ENCODE measurements at places on chromosomes 7 and 10.
A peak's percentile ranks its signal among the peaks of the same experiment; 100 is the strongest.

- DNase-seq, result no peak
Measured at GRCh38 chr10:32940321-32941301, 17.4 kb downstream of the ITGB1 start.

DNA sequence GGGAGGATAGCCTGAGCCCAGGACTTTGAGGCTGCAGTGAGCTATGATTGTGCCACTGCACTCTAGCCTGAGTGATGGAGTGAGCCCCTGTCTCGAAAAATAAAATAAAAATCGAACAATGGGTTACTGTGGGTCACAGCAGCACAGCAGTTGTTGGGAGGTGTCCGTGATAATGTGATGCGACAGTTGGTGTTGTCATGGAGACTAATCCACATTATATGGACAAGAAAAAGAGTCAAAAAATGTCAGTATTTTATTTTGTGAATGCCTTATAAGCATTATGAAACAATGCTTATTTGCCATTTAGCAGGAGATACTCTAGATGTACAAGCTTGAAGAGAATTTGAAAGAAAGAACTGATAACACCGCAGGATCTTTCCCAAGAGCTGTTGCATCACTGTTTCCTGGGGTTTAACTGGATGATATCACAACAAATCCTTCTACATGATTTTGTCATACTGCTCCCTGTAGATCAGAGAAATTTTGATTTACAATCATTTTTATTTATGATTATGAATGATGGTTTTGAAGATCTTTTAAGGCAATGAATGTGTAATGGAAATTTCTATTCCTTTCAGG lies 195.4 kb downstream of the BAMBI start:
- no peak for DNase-seq

GRCh38 chr10:14583252-14583651 lies 191.4 kb downstream of the FAM107B start:
- DNase-seq, result peak; percentile 36

DNA sequence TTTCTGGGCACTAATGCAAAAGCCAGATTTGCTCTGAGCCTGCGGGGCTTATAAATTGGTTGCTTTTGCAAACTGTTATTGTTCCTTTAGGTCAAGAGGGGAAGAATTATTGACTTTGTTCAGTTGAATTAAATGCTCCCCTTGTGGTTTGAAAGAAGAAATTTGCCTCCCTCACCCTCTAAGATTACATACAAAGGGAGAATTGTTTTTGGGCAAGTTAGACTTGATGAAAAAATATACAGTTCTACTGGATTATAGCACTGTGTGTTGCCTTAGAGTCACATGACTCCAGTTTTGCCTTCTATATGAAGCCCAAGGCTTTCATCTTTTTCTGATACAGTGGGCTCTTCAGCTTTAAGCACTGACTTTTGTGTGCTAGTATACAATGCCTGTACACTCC lies 1265.8 kb upstream of the LRRTM3 start:
- no peak for DNase-seq

DNA sequence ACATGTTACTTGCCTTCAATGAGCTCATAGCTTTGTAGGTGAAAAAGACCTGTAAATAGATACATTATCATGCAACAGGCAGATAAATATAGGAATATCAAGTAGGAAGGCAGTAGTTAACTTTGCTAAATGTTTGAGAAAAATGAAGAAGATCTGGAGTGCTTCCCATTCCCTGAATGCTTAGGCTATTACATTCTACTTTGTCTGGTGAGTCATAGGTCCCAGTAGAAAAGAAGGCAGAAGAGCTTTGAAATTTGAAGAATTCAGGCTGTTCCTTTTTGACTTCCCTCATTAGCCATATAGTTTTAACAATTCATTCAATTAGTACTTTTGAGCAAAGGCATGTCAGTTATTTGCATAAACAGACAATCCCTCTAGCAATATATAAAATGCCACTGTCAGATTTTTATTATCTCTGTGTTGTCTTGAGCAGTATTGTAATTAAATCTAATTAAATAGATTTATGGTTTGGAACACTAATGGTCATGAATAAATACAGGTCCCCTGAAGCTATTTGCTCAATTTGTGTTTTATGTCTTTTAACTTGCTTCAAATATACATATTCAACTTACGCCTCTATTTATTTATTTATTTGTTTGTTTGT lies 875.0 kb downstream of the REEP3 start:
- no peak for DNase-seq

DNA sequence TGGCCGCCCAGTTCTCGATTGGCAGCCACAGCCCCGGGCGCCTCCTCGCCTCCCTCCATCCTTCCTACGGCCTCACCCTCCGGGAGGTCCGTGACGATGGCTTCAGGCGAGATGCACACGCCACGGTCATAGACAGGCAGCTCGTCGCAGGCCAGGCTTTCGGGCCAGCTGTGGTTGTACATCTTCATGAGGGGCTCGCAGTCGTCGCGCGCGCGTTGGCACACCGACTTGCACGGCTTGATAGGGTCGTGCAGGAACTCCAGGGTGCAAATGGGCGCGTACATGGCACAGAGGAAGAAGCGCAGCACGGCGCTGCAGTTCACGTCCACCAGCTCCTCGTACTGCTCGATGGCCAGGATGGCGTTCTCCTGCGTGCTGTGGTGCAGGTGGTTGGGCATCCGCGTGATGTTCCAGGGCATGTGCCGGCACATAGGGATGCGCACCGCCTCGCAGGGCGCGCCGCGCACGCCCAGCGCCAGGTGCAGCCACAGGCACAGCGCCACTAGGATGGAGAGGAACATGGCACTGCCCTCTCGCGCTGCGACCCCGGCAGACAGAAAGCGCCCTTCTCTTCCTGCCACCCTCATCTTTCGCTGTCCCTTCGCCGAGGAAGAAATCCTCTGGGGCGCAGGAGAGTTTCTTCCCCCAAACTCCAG lies 472 bp downstream of the SFRP4 start:
- no peak for DNase-seq

- no peak for DNase-seq
Measured at GRCh38 chr7:81170291-81170690, 251.4 kb upstream of the SEMA3C start.

DNA sequence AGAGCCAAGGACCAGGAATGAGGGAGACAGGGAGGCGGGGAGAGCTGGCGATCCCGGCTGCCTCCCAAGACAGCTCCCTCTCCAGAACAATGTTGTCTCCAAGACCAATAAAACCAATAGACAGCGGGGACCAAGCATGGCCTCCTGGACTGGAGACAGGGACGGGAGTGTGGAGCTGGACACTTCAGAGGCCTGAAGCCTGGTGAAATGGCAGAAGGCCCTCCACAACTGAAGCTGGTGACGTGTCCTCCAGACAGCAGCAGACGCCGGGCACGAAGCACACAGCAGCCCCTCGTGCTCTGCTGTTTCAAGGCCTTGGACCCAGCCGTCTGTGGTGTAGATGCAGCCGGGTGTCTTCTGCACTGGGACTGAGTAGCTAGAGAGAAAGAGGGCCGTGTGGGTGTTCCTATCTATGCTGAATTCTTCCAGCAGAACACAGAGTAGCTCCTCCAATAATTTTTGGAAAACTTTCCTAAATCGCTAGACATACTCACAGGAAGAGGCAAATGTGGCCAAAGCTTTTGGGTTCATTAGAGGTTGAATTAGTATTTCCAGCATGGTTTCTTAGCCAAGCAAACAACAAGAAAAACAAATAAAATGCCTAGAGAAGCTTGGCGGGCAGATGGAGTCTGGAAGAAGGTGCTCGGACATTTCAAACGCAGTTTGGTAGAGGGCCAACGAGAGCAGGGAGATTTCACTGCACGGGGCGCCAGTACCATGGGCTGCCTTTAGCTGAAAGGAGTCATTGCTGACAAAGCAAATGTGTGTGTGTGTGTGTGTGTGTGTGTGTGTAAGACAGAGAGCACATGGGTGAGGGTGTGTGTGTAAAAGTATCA lies 570.4 kb downstream of the TCERG1L start:
- DNase-seq, result no peak

- no peak for DNase-seq
Measured at GRCh38 chr10:95208702-95209391, 14.8 kb downstream of the ACSM6 start.

DNA sequence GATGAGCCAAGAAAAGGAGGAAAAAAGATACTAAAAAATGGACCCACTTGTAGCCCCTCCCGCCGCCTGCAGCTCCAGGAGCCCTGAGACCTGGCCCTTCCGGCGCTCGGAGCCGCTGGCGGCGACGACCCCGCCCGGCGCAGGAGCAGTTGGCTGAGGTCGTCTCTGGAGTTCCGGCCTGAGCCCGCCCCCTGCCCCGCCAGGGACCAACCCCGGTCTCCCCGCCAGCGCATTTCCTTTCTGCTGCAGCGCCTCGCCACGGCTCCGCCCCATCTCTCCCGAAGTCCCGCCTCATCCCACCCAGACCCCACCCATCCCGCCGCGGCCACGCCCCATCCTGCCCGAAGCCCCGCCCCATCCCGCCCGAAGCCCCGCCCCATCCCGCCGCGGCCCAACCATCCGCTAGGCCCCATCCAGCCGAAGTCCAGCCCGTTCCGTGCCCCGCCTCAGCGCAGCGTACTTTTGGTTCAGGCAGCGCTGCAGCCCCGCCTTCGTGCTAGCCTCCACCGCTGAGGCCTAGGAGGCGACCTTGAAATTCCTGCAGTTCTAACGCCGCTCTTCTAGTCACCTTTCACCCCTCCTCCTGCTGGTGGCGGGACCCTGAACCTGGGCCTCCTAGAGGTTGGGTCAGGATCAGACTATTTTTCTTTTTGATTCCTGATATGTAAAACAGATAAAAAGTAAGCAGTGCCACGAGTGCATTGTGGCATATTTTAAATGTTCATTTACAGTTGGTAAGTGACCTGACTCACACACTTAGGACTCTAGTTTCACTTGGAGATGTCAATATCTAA lies at the start of gene STN1:
TSS of gene STN1 (minus strand) at position 132 of the 794 bp plus-strand sequence. CDS start 590 bp downstream, outside the sequence.
- peak; percentile 85 for DNase-seq

DNA sequence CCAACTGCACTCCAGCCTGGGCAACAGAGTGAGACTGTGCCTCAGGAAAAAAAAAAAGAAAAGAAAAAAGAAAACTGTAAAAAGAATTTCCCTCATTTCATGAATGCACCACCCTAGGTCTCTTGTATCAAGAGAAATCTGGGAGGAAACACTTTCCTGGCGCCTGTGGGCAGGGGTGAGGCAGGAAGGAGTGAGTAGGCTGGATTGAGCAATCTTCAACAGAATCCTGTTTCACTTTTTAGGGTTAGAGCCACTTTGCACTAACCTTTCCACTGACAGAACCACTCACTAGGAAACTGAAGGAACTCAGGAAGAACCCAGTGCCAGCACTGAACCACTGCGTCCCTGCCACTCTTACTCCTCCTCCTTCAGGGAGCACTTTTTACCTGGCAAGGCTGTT lies 282.1 kb downstream of the CCDC3 start:
- no peak for DNase-seq

DNA sequence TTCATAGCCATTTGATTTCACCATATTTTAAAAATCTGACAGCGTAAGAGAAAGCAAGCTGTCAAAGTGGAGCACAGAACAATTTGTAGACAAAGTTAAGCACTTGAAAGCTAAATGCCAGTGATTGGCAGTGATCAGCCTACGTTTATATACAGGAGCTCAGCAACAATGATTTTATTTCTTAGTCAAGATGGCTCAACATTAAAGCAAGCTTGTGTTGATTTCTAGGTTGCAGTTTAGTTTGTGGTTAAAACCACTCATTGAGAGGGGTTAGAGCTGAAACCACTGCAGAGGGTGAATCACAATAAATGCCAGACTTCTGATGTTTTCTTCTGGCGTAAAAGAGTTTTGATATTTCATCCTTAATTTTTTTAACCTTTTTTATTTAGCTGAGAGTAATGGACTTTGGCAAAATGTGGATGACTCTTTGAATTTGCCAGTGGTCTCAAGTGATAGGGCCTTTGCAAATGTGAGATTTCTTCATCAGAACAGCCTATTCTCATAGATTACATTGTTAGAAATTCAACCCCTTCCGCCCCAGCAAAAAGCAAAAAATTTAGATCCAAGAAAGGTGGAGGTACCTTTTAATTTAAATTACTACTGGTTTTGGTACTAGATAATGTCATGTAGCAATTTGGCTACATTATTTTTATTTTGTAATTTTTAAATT lies 73.8 kb downstream of the SHOC2 start:
- DNase-seq, result no peak

DNA sequence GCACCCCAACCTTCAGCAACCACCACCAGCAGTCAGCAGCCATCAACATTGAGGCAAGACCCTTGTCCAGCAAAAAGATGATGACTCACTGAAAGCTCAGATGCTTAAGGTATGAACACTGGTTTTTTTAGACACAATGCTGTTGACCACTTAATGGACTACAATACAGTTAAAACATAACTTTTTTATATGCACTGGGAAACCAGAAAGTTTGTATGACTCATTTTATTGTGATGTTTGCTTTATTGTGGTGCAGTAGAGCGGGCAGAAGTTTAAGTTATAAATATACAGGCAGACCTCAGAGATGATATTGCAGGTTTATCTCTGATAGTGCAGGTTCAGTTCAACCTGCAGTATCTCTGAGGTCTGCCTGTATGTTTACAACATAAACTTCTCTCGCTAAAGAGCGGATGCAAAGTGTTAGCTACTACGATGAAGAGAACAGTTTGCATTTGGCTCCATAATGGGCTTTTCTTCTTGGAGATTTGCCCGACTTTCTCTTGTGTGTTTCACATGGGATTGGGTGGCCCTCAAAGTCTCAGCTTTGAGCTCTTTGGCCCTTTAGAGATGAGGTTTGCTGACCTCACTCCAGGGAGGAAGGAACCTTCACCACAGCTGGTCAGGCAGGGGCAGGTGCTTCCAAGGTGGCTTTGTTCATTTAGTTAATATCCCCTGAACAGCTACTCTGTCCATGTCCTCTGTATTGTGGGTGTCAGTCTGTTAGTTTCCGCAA lies 84.4 kb upstream of the SHH start:
- no peak for DNase-seq

GRCh38 chr10:13871011-13871410 lies 284.2 kb downstream of the PRPF18 start:
- no peak for DNase-seq

DNA sequence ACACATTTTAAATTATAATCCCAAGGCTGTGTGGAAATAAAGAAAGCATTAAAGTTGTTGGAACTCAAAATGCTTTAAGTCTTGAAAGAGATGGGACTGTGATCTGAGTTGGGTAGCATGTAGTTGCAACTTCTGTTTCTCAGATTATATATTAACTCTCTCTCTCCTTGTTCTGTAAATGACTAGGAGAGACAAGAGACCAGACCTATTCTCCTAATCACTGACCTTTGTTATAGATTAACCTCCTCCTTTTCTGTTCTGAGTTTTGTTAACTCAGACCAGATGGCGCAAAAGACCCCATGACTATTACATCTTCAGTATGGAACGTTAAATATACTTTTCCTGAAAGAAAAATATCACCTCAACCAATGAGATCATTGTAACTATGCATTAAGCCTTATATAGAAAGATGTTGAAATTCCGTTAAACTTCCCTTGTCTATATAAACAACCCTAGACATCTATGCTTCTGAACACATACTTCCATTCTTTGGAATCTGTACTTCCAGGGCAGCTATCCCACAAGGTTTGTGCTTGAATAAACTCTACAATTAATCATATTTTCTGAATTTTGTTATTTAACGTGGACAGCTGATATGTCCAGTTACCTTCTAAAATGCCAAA lies 143.5 kb upstream of the TRIM24 start:
- no peak for DNase-seq

- no peak for DNase-seq
Measured at GRCh38 chr7:28627896-28628295, 215.6 kb downstream of the CREB5 start.

- DNase-seq, result no peak
Measured at GRCh38 chr7:34143402-34143801, 238.1 kb downstream of the BMPER start.
